ENCODE measurements at places on chromosomes 16 and 17.

DNA sequence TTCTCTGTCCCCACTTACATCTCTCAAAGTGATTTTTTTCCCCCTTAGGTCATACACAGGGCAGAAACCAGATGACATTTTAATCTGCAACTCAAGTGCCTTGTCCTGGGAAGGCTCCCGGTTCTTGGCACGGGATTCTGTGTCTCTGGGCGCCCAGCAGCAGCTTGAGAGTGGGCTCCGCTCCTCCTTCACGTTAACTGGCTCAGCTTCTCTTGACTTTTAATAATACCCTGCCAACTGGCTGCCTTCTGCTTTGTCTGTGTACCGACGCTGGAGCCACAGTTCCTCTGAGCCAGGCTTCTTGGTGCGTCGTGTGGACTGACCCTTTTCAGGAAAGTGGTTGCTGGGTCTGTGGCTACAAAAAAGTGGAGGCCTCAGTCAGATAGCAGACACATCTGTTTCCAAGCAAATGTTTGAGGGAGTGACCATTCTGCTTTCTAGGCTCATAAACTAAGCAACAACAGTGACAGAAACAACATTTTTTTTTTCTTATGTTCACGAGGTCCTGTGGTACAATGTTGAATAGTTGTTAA is 64.9 kb downstream of the IRF8 start:
- DNase-seq, result no peak

DNA sequence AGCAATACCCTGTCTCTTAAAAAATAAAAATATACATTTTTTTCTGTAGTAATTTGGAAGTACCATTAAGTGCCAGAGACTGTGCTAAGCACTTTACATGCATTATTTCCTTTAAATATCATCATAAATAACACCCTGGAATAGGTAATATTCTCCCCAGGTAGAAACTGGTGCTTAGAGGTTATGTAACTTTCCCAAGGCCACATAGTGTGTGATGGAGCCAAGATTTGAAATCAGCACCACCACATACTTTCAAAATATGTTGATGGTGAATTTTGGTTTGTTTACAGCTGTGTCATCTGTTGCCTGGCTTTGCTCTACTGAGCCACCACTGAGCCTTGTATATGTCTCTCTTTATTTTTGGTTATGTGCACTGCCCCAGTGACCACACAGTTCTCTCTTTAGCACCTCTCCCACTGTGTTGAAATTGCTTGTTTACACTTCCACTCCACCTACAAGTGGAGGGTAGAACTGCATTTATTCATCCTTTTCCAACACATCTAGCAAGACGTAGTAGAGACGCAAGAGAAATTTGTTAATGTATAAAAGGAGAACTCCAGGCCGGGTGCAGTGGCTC is 19.0 kb upstream of the NBR1 start:
- no peak for DNase-seq

DNA sequence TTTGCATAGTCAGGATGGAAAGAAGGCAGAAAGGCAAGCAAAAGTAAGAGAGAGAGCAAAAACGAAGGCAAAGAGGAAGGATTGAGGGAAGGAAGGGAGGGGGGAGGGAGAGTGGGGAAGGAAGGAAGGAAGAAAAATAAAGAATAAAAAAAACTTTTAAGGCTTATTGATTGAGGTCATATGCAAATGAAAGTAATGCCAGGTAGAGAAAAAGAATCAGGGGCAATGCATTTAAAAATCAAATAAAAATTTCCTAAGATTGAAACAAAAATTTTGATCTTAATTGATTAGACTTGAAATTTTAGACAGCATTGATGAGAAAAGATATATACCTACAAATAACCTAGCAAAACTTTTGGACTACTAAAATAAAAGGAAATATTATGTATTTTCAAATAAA is 153.9 kb upstream of the KIF2B start:
- no peak for DNase-seq

DNA sequence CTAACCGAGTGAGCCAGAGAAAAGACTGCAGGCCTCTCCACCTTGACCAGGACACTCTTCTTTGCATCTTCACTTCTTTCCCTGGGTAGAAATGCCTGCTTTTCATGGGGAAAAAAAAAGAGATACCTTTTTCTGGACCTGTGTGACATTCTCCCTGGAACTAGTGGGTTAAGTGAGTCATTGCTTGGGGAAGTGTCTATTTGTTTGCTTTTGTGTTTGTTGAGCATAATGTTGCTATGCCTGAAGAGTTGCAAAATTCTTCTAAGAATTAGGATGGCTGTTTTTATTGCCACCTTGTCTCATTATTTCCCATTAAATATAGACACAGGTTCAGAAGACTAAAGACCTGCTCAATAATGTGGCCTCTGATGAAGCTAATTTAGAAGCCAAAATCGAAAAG is 18.8 kb downstream of the CLUAP1 start:
- DNase-seq, result no peak

DNA sequence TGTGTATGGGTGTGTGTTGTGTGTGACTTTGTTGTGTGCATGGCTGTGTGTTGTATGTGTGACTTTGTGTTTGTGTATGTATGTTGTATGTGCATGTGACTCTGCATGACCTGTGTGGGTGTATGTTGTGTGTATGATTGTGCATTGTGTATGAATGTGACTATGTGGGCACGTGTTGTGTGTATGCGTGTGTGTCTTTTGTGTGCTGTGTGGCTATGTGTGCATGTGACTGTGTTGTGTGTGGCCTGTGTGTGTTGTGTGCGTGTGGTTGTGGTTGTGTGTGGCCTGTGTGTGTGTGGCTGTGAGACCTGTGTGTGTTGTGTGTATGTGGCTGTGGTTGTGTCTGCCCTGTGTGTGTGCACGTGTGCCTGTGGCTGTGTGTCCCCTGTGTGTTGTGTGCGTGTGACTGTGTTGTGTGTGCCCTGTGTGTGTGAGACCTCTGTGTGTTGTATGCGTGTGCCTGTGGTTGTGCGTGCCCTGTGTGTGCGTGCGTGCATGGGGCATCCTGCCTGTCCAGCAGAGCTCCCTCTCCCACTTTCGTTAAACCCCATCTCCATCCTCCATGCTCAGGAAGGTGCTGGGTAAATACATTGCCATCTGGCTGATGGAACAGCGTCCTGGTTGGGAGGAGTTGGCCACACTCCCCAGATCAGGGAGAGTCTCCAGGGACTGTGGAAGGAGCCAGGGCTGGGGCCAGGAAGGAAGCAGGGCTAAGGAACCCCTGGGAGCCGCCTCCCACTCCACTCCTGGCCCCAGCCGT is 90.1 kb upstream of the GSE1 start:
- no peak for DNase-seq

GRCh38 chr17:10211666-10212065 is 13.3 kb upstream of the GAS7 start:
- no peak for DNase-seq

GRCh38 chr17:49334744-49335512 is 27.1 kb downstream of the ZNF652 start:
- no peak for DNase-seq

- no peak for DNase-seq
These were observed 110.2 kb downstream of the C16orf78 start for GRCh38 chr16:49483651-49484450.

- no peak for DNase-seq
These were observed 11.8 kb upstream of the MTSS2 start for GRCh38 chr16:70697594-70698170.

GRCh38 chr17:49349541-49349940 is 12.5 kb downstream of the ZNF652 start:
- no peak for DNase-seq

- DNase-seq, result no peak
These were observed 55.9 kb upstream of the SIAH1 start for GRCh38 chr16:48441106-48441505.

- no peak for DNase-seq
These were observed 76.7 kb downstream of the HLF start for GRCh38 chr17:55341432-55341831.

- DNase-seq, result no peak
These were observed 414.4 kb downstream of the UTP18 start for GRCh38 chr17:51674579-51675255.
